Mammary epithelial cell (primary cell): ENCODE measurements at places on chromosomes 1 and 21.
A peak's percentile ranks its signal among the peaks of the same experiment; 100 is the strongest.

GRCh38 chr1:66276218-66276617, 257.7 kb upstream of the SGIP1 start:
- DNase-seq = no peak

- no peak for DNase-seq
These were observed 104.7 kb downstream of the JAK1 start for GRCh38 chr1:64861611-64862010.

GRCh38 chr21:34201481-34201858, 128.1 kb downstream of the MRPS6 start:
- no peak for DNase-seq

DNA sequence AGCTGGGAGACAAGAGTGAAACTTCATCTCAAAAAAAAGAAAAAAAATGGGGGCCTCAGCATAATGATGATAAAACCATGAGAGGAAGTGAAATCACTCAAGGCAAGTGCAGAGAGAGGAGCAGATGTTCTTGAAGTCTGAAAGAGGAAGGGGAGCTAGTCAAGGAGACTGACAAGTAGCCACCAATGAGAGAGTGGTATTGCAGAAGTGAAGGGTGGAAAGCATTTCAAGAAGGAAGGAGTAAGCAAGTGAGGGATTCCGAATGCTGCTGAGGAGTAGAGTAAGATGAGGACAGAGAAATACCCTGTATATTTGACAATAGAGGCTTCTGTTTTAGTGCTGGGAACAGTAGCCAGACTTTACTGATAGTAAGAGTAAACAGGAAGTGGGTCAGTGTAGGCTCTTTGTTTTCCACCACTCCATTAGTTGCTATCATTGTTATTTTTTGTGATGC, 2.9 kb downstream of the TATDN3 start:
- DNase-seq = no peak

DNA sequence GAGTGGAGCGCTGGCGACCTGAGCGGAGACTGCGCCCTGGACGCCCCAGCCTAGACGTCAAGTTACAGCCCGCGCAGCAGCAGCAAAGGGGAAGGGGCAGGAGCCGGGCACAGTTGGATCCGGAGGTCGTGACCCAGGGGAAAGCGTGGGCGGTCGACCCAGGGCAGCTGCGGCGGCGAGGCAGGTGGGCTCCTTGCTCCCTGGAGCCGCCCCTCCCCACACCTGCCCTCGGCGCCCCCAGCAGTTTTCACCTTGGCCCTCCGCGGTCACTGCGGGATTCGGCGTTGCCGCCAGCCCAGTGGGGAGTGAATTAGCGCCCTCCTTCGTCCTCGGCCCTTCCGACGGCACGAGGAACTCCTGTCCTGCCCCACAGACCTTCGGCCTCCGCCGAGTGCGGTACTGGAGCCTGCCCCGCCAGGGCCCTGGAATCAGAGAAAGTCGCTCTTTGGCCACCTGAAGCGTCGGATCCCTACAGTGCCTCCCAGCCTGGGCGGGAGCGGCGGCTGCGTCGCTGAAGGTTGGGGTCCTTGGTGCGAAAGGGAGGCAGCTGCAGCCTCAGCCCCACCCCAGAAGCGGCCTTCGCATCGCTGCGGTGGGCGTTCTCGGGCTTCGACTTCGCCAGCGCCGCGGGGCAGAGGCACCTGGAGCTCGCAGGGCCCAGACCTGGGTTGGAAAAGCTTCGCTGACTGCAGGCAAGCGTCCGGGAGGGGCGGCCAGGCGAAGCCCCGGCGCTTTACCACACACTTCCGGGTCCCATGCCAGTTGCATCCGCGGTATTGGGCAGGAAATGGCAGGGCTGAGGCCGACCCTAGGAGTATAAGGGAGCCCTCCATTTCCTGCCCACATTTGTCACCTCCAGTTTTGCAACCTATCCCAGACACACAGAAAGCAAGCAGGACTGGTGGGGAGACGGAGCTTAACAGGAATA, 4.2 kb downstream of the TFAP2E start:
- DNase-seq = no peak

GRCh38 chr1:12490532-12491142, 127.4 kb downstream of the DHRS3 start:
- DNase-seq = no peak

DNA sequence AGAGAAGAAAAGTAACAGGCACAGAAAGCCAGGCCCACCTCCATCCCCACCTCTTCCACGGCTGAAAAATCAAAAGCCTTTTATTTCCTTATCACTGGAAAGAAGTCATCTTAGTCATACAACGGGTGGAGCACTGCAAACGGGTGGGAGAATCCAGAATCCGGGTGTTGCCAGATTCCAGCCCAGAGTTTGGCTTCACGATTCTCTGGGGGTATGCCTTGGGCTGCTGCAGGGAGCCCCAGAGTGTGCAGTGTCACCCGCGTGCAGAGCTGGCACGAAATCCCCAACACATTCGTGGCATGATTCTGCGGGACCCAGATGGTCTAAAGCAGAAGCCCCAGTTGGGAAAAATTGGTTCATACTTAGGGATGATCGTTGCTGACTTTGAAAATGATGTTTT, 2.6 kb upstream of the NPPA start:
- no peak for DNase-seq

- DNase-seq = no peak
These were observed 60.8 kb upstream of the BCL9 start for GRCh38 chr1:147480565-147480935.

DNA sequence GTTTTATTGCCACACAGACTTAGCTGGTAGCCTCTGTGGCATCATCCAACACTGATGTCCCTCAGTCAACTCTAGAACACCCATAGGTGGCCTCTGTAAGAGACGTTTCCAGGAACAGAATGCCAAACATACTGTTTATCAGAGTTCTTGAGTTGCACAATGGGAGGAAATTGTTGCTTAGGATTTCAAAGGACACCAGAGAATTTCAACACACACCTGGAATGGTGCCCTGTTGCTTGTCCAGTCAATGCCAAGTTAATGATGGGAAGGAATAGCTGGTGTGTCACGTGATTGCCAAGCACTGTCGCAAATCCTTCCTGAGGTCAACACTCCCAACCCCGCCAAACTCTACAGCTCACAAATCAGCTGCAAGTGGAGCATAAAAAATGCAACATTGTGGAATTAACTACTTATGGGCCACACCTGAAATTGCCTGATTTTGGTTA, 28.6 kb upstream of the DUSP23 start:
- peak; percentile 33 for DNase-seq

GRCh38 chr1:220982686-220983085, 103.4 kb downstream of the HLX start:
- DNase-seq = no peak

DNA sequence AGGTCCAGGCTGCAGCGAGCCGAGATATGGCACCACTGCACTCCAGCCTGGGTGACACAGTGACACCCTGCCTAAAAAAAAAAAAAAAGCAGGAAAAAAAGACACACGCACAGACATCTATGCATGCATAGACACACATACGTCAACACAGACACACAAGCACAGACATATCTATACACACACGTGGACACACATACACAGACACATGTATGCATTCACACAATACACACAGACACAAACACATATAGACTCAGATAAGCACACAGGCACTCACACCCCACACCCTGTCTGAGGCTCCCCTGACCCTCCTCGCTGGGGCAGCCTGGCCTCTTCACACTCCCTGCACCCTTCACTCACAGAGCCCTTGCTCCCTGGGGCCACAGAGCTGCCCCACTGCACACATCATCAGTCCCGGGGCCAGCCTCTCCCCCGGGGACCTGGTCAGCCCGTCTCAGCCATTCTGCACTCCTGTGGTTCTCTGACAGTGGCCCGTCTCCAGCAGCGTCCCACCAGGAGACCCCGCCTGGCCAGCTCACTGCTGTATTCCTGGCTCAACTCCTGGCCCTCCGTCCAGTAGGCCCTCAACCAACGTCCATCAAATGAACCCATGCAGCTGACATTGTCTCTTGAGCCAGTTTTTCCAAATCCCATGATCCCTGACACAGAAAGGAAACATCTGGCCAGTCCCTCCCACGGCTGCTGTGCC, 4.6 kb upstream of the PRKCZ start:
- no peak for DNase-seq

GRCh38 chr1:232452117-232452516, 177.8 kb downstream of the SIPA1L2 start:
- no peak for DNase-seq

DNA sequence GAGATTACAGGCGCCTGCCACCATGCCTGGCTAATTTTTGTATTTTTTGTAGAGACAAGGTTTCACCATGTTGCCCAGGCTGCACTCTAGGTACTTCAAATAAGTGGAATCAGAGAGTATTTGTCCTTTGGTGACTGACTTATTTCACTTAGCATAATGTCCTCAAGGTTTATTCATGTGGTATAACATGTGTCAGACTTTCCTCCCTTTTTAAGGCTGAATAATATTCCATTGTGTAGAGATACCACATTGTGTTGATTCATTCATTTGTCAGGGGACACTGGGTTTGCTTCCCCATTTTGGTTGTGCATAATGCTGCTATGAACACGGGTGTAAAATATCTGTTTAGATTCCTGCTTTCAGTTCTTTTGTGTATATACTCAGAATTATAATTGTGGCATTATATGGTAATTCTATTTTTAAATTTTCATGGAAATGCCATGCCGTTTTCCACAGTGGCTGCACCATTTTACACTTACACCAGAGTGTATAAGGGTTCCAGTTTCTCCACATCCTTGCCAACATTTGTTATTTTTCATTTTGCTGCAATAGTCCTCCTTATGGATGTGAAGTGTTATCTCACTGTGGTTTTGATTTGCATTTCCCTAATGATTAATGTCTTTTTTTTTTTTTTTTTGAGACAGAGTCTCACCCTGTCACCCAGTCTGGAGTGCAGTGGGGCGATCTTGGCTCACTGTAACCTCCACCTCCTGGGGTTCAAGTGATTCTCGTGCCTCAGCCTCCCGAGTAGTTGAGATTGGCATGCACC, 35.1 kb downstream of the IL6R start:
- DNase-seq = no peak

- no peak for DNase-seq
These were observed 48.9 kb downstream of the SYF2 start for GRCh38 chr1:25183126-25183980.

DNA sequence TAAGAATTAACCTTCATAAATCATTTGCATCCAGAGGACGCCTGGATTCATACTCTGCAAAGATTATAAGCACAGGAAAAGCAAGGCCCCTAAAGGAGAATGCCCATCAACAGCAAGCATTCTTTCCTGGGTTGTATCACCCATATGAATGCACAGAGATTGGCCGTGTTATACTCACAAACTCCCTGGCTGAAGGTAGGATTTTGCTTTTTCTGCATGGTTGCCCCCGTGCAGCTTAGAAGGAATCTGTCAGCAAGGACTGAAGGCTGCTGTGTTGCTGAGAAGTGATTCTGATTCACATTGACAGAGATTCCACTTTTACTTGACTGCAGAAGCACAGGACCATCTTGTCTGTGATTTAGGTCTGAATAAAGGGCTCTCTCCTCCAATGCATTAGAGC, 283.0 kb downstream of the LRRIQ3 start:
- no peak for DNase-seq

GRCh38 chr1:186155594-186155993, 219.5 kb downstream of the TPR start:
- DNase-seq = peak; percentile 71

- DNase-seq = peak; percentile 16
These were observed 157.9 kb upstream of the NBPF11 start for GRCh38 chr1:148309940-148310500.

DNA sequence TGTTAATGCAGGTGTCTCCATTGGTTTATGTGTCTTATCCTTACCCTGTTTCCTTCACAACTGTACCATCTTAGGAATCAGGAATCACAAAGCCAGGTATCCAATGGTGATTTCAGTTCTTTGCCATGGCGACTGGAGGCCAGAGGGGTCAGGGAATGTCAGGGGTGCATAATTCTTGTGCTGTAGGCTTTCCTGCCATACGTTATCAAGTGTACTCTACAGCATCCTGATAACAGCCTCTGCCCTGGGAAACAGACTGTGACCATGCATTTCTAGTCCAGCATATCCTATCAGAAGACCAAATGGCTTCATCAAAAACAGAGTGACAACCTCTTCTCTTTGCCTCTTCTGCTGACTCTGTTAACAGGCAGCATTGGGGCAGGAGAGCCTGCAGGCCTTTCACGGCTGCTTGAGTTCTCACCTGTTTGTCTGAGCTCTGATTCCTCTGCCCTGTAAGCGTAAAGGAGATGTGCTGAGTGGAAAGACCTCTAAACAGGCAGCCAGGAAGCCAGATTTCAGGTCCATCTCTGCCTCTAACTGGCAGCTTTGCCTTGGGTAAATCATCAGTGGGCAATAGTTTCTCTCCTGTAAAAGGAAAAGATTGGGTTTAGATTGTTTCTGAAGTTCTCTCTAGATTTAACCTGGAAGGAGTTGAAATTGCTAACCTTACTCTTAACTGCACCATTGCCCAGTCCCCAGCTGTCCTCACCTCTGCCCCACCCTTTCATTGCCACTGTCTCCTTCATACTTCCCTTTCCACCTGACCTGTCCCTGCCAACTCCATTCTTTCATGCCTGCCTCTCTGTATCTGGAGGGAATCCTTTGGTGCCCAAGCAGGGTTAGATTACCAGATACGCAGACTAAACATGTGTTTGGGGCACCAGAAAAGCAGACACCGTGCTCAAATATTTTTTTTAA, 80.2 kb downstream of the LRRC8D start:
- no peak for DNase-seq

DNA sequence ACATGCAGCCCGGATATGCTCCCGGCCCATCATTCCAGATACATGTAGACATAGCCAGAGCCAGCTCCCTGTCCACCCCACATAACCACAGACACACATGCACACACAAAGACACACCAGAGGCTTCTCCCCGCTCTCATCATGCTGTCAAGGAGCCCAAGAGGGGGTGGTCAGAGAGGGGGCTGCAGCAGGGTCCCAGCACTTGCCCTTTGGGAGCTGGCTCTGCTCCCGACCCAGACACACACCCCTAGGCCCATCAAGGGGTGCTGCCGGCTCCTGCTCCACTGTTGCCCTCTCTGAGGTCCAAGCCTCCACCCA, 2.6 kb downstream of the PTAFR start:
- DNase-seq = no peak

DNA sequence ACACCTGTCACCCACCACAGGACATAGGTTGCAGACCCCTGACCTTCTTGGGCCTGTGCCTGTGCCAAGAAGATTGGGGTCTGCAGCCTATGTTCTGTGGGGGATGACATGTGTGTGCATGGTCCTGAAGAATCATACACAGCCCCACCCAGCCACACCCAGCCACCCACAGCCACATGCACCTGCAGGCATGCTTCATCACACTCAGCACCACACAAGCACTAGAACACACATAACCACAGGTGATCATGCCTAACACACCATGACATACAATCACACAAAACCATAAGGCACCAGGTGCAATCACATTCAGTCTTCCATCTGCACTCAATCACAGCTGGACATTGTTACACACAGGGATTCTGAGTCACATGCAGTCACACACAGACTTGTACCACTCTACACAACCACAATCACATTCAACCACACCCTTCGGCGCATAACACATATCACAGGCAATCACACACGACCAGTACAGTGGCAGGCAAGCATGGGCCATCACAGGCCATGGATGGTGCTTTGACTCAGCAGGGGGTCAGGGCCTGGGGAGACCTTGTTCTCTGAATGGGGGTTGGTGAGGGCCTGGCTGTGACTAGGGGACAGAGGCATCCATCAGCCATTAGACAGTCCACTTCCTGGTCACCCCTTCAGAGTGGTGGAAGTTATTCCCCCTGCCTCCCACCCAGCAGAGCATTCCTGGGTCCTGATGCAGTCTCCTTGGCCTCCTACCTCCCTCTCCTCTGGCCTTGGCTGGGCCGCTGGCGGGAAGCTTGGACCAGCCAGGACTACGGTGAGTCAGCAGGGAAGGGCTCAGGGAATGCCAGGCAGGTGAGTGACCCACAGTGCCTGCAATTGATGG, 44.3 kb upstream of the EPS8L3 start:
- DNase-seq = peak; percentile 57
